NCI-H187 (cell line): ENCODE measurements at places on chromosomes 3 and 15.

DNA sequence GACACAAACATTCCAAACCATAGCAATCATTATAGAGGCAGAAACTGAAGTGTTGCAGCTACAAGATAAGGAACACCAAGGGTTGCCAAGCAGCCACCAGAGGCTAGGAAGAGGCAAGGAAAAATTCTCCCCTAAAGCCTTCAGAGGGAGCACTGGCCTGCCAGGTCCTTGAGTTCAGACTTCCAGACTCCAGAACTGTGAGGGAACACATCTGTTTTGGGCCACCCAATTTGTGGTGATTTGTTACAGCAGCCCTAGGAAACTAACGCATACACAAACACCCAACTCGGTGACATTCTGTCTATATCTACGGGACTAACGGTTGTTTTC lies 54.6 kb downstream of the MB21D2 start:
- DNase-seq, result no peak

DNA sequence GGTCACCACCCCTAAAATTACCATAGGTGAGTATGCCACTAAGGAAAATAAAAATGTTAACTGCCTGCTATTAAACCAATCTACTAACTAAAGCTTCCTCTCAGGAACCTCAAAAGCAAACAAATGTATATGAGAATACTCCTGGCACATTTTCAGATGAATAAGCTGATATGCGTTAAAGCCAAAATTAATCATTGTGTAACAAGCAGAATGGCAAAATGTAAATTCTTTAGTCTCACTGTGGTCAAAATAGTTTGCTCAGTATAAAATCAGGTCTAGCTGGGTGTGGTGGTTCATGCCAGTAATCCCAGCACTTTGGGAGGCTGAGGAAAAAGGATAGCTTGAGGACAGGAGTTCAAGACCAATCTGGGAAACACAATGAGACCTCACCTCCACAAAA lies 53.6 kb downstream of the SUMF1 start:
- DNase-seq, result no peak

DNA sequence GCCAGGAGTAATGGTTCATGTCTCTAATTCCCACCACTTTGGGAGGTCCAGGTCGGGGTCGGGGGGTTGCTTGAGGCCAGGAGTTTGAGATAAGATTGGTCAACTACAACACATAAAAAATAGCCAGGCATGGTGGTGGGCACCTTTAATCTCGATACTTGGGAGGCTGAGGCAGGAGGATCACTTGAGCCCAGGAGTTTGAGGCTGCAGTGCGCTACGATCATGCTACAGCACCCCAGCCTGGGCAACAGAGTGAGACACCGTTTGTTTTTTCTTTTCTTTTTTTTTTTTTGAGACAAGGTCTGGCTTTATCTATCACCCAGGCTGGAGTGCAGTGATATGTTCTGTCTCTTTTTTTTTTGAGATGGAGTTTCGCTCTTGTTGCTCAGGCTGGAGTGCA lies 1.3 kb upstream of the VPS33B start:
- DNase-seq, result no peak

DNA sequence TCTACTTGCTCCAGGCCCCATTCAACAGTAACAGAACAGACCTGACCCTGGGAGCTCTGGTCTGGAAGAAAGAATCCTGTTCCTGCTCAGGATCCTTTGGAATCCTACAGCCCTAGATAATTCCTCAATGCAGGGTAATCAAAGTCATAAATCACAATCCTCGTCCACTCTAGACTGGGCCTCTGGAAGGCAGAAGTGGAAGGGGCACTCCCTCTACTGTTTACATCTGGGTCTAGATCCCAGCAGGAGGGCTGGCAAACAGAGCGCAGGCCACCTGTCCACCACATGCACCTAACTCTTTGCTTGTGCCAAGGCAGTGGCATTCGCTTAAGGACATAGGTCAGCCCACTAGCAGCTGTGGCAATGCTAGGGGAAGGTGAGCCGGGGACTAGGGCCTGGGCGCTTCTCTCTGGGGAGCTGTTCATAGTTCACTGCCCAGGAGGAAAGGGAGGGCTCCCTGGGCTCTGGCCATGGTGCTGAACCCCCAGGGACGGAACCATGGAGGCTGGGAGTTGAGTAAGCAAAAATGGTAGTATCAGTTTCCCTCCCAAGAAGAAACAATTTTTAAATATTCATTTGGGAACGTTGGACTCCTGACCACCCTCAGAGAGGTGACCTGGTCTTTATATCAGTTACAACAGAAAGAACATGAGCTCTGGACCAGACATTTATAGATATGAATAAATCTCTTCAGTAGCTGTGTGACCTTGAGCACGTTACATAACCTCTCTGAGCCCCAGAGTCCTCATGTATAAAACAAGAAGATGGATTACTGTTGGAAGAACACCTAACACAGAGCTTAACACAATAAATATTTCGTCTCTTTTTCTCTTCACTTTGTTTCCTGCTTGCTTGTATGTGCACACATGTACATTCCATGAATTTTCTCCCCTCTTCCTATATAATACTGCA lies 90.2 kb downstream of the NTRK3 start:
- DNase-seq, result no peak

DNA sequence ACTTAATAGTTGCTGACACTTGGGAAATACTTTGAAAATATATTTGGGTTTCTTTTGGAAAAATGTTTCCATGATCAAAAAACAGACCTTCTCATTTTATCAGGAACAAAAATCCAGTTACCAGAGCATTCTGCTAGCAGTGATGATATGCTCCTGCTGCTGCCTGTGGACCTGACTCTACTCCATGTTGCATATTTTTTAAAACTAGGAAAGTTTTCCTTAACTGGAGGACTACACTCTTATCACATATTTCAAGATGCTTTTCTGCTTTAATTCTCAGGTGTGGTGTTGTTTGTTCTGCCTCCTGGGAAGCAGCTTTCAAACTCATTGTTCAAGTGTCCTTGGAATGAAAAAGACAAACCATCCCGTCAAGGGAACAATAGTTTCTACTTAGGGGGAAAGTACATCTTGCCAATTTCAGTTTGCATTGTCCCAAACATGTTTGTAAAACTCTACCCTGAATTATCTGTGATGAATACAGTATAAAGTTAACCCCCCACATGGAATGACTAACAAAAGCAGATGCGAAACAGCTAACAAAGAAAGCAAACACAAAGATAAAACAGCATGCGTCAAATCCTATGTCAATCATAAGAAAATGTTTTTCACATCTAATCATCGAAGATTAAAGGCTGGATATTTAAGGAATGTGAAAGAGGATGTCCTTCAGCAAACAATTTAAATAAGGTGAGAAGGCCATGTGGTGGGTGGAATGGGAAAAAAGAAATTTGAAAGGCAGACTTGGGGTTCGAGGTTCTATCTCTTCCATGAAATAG lies 40.1 kb upstream of the PSMD6 start:
- DNase-seq, result no peak

- DNase-seq, result no peak
Observed at GRCh38 chr3:170726976-170727661, 141.2 kb upstream of the SLC7A14 start.
